ENCODE measurements at places on chromosomes 3 and 15.
A peak's percentile ranks its signal among the peaks of the same experiment; 100 is the strongest.

GRCh38 chr3:804211-804610, 288.6 kb upstream of the CNTN6 start:
- DNase-seq, result no peak

DNA sequence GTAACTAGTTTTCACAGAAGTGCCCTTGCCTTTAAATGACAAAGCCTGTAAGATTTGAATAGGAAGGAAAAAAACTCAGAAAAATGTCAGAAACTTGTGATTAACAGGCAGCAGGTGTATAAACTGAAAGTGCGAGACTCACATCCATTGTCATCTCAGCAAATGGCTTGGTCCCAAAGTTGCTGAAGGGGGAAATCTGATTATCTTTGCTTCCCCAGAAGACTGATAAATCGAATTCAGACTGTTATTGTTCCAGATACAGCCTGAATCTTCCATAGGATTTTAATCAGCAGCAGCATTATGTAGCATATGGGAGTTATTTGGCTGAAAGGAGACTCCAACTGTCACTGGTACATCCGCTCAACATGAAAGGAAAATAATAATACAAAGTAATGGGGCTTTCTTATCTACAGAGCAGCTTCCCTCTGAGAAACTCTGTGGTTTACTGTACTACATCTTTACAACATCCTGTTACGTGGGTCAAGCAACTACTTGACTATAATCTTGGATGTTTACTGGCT, 550.4 kb upstream of the CCDC54 start:
- no peak for DNase-seq

- DNase-seq, result no peak
Measured at GRCh38 chr3:77320514-77320913, 280.6 kb downstream of the ROBO2 start.

GRCh38 chr3:40020689-40021088, 211.3 kb downstream of the MYRIP start:
- DNase-seq, result no peak

DNA sequence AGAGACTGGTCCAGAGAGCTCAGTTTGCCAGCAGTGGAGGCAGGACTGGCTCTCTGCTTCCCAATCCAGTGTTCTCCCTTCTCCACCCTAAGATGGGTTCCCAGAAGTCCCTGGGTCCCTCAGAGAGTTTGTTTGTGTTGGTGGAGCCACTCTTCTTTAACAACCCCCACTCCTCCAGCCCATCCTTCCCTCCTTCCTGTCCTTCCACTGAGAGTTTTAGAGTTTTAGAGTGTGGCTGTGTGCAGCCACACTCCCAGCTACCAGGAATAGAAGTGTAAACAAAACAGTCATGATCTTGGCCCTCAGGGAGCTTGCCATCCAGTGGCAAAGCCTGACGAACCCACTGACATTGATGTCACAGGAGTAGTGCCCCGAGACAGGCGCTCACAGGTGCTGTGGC, 12.5 kb upstream of the FBLN2 start:
- DNase-seq, result no peak

- DNase-seq, result no peak
Measured at GRCh38 chr3:27615555-27615954, 106.6 kb downstream of the EOMES start.

- no peak for DNase-seq
Measured at GRCh38 chr15:91552555-91552954, 301.0 kb upstream of the SLCO3A1 start.

- no peak for DNase-seq
Measured at GRCh38 chr3:67292356-67293121, 294.4 kb downstream of the KBTBD8 start.

GRCh38 chr3:63912768-63913588, 795 bp upstream of the SCAANT1 start:
- DNase-seq, result peak; percentile 45

- DNase-seq, result no peak
Measured at GRCh38 chr3:10753964-10754363, 62.1 kb upstream of the SLC6A11 start.

DNA sequence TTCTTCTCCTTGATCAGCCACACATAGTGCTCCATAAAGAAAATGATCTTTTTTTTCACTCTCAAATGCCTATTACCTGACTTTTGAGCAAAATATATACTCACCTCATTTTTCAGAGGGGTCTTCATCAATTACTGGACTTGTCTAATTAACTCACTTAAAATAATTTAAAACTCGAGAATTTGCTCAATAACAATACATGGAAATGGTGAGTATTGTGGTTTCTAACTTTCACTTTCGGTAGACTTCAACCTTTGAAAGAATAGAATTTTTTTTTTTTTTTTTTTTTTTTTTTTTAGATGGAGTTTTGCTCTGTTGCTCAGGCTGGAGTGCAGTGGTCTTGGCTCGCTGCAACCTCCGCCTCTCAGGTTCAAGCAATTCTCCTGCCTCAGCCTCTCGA, 17.7 kb upstream of the EPHB1 start:
- no peak for DNase-seq

- no peak for DNase-seq
Measured at GRCh38 chr15:51341366-51342226, at the start of gene GLDN. Gene GLDN, plus strand, starts transcription at chr15:51341655. Its CDS starts 30 bp downstream, at chr15:51341685.

- DNase-seq, result no peak
Measured at GRCh38 chr3:31086698-31087097, 192.2 kb upstream of the GADL1 start.

GRCh38 chr3:129824926-129825541, 68.5 kb downstream of the TMCC1 start:
- DNase-seq, result peak; percentile 51

- no peak for DNase-seq
Measured at GRCh38 chr3:157832588-157832987, 273.6 kb downstream of the SHOX2 start.

DNA sequence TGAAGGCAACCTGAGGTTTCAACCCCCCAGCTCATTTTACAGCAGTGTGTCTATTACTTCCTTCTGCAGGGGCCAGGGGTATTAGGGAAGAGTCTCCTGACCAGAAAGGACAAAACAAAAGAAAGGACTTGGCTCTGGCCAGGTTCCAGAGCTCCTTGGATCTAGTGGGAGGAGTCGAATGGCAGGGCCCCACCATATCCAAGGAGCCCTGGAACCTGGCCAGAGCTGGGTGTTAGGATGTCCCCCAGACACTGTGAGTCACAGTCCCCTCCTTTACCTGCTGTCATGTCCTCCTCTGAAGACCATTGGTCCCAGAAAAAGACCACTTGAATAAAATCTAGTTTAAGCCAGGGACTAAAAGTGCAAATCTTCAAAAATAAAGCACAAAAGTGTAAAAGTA, 113.2 kb downstream of the EEFSEC start:
- no peak for DNase-seq

DNA sequence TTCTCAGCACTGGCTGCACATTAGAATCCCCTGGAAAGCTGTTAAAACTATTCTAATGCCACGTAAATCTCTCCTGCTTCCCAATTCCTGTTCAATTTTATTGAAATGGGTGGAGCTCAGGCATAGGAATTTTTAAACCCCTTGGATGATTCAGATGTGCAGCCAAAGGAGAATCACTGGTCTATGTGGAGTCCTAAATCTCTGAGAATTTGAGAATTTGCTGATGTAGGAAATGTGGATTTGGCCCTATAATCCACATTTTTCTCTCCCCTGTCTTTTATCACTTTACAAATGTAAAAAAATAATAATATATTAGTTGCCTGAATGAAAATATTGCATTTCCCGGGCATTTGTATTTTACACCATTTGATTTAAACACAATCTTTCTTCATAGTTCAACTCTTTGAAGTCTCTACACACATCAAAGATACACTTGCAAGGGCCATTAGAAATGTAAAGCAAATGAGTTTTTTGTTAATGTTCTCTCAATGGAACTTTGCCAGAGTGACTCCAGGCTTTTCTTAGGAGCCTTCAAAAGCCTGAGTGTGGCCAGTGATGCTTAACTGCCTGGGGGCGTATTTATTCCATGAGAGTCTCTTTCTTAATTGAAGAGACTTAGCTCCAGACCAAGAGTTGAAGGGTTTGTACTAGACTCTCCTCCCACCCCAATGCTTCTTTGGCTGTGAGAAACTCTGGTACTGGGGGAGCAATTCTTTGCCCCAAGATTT, 48.8 kb upstream of the PTX3 start:
- no peak for DNase-seq

- no peak for DNase-seq
Measured at GRCh38 chr3:134647902-134648760, 2.7 kb downstream of the KY start.

GRCh38 chr3:179376474-179376873, 29.0 kb downstream of the MFN1 start:
- DNase-seq, result no peak

GRCh38 chr15:82812994-82813393, 3.6 kb downstream of the WHAMM start:
- DNase-seq, result no peak

DNA sequence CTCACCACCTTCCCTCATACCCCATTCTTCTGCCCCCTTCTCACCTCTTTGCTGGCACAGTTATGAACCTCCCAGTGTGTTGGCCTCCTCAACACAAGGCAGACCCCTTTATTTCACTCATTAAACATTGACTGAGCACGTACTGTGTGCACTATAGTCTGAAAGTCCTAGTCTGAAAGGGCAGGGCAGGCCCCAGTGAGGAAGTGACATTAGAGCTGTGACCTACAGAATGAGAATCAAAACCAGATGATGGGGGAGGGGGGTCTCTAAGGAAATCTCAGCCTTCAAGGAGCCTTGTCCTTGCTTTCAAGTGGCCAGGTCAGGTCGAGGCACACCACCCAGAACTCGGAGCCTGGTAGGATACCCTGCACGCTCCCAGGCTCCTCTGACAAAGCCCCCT, 3.5 kb downstream of the SLC28A1 start:
- no peak for DNase-seq

- DNase-seq, result no peak
Measured at GRCh38 chr3:8445861-8446260, 55.8 kb upstream of the LMCD1 start.

DNA sequence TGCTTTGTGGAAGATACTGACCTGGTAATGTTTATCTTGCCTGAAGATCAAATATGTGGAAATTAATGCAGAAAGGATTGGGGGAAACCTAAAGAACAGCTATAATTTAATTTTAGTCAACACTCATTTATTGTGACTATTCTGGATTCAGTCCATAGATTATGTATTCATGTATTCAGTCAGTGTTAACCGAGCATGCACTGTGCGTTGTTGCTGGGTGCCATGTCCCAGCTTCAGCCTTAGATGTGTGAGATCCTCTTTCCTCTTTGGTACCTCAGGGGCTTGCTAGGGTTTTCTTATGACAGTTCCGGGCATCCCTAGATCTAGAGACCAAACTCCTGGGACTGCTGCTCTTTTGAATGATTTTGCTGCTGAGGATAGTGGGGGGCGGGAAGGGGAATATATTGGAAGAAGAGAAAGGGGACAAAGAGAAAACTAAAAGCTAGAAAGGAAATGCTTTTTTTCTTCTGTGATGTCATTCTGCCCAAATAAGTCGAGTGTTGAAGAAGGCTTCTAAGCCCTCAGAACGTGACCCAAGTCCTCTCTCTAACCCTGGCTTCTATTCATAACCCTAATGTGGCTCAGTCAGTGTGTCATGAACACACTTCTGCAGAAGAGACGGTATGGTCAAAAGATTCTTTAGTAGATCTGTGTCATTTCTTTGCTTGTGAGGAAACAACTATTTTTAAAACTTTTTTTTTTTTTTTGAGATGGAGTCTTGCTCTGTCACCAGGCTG, 33.5 kb downstream of the STARD9 start:
- DNase-seq, result no peak

GRCh38 chr3:15647611-15648167, 46.1 kb downstream of the BTD start:
- peak; percentile 65 for DNase-seq

- peak; percentile 13 for DNase-seq
Measured at GRCh38 chr3:49397470-49397869, 14.3 kb downstream of the RHOA start.

DNA sequence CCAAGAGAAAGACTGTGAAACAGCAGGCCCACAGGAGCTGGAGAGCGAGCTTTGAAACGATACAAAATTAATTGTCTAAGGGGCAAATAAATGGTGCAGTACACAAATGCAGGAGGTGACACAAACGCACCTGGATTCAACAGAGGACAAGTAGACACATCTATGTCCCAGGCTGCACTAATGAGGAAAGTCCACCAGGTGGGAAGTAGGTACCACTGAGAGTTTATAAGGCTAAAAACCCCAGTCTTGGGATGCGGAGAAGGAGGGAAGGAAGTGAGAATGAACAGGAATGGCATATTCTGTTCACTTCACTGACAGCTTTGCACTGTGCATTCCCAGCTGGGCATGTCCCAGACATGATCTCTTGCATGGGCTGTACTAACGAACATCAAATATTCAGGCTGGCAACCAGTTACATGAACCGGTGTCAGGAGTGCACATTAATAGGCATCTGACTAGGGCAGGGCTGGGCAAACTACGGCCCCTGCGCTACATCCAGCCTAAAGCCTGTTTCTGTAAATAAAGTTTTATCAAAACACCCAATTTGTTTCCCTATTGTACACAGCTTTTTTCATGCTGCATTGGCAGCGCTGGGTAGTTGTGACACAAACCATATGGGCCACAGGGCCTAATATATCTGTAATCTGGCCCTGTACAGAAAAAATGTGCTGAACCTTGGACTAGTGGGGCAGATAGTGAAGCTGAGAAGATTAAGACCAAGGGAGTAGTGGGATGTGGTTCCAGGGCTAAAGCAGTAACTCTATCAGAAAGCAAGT, 107.0 kb downstream of the IGF2BP2 start:
- DNase-seq, result no peak

- no peak for DNase-seq
Measured at GRCh38 chr3:87413814-87414213, 137.4 kb upstream of the POU1F1 start.

- DNase-seq, result no peak
Measured at GRCh38 chr3:32432045-32432710, 40.5 kb downstream of the CMTM7 start.

- no peak for DNase-seq
Measured at GRCh38 chr15:79872358-79873017, 24.3 kb downstream of the MTHFS start.

- no peak for DNase-seq
Measured at GRCh38 chr15:25052191-25052999, 97.6 kb downstream of the SNRPN start.

GRCh38 chr3:27613846-27614500, 108.2 kb downstream of the EOMES start:
- no peak for DNase-seq

DNA sequence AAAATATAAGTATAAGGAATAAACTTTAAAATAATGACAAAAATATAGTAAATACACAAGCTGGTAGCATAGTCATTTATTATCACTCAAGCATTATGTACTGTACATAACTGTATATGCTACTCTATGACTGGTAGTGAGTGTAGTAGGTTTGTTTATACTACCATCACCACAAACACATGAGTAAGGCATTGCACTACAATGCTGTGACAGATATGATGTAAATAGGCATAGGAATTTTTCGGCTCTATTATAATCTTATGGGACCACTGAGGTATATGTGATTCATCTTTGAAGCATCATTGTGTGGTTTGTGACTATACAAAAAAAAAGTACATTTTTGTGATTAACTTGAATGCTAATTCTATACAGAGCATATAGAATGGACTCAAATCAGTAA, 35.3 kb upstream of the FBN1 start:
- no peak for DNase-seq

DNA sequence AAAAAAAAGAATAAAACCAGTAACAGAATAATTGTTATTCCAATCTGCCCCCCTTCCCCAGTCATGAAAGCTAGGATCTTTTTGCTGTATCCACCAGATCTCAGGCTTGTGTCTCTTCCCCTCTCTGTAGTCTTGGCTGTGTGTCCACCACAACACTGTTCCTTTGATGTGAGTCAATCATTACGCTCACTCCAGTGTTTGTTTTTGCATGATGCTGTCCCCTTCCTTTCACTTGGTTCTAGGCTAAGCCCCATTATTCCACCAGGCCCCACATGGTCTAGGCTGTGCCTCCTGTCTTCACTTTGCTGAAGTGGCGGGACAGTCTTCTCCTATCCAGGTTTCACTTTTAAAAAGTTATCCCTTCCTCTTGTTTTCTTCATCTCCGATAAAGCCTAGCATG, 13.6 kb downstream of the ACKR2 start:
- DNase-seq, result no peak

Measured in naive B cell (primary cell).